ENCODE measurements at places on chromosomes 2 and 18.

DNA sequence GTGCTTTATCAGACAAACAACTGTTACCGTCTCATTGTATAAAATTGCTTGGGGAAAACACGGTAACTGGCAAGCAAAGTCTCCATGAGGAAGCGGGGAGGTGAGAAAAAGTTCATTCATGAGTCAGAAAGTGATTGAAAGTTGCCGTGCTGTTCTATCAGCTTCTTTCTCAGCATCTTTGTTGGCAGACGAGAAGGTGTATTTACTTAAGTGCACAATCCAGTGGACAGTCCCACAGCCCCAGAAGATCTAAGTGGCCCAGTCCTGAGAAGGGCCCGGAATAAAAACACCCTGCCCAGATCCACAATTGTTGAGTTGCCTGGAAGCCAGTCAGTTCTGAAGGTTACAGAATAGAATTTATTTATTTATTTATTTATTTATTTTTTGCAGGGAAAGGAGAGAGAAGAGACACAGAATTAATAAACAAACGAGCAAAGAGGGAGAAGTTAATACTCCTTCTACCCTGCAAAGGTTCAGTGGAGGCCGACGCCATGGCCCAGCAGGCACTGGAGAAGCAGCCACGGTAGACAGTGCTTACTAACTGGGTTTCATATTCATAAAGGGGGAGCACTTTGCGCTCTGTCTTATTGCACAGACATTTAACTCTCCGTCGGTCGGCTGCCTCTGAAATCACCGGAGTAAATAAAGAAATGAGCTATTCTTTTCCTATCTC lies 676.0 kb upstream of the SALL3 start:
- no peak for DNase-seq

- no peak for DNase-seq
These were observed 7.2 kb downstream of the PTPN4 start for GRCh38 chr2:119766944-119767343.

- no peak for DNase-seq
These were observed 31.3 kb upstream of the SLC25A52 start for GRCh38 chr18:31791817-31792579.

DNA sequence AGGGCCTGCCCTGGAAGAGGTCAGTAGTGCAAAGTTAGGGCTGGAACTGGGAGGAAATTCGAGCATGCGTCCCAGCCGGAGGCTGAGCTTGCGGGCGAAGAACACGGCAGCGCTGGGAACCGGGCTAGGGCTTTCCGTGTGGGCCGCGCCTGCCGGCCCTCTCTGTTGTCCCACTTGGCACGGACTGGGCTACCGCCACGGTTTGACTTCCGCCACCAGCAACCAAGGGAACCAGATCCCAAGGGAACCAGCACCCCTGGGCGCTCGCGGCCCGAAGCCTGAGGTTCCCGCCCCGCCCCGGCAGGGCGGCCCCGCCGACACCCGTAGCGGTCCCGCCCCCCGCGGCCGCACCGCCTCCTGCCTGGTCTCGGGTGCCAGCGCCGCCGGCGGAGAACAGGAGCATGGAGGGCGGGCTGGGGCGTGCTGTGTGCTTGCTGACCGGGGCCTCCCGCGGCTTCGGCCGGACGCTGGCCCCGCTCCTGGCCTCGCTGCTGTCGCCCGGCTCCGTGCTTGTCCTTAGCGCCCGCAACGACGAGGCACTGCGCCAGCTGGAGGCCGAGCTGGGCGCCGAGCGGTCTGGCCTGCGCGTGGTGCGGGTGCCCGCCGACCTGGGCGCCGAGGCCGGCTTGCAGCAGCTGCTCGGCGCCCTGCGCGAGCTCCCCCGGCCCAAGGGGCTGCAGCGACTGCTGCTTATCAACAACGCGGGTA lies at the start of gene SPR:
Gene SPR (plus strand): TSS at position 377 of the 708 bp plus-strand sequence. CDS start 25 bp downstream, at position 402.
- DNase-seq = no peak

- DNase-seq = no peak
These were observed 607.4 kb downstream of the CBLN2 start for GRCh38 chr18:71936744-71937143.

Measured in NCI-H2081 treated with DMSO at 0.1 percent for 48 hours (cell line).